ENCODE measurements at places on chromosomes 2 and 18. TPM values are rescaled to one million over a fixed set of nuclear protein-coding genes. Genes with fewer than 3 reads are reported as not detected.
A peak's percentile ranks its signal among the peaks of the same experiment; 100 is the strongest.

Gene SCTR
- polyA plus RNA-seq, result 62.9 TPM

Gene STON1
- polyA plus RNA-seq, result 10.1 TPM

Gene SPHKAP
- 0.16 TPM for polyA plus RNA-seq

Gene RAB17
- polyA plus RNA-seq, result 164 TPM

Gene ABHD1
- polyA plus RNA-seq, result 2.0 TPM

Gene RAD51AP2
- polyA plus RNA-seq, result 0.06 TPM

Gene FSHR
- polyA plus RNA-seq, result not detected

Gene DUSP19
- polyA plus RNA-seq, result 3.2 TPM

- no peak overlapping the region for H3K4me3 ChIP-seq
- no peak for DNase-seq
- peaks cover 43% of the 10 kb centered on the region for H3K27me3 ChIP-seq
- H3K36me3 ChIP-seq, result no peaks in the 10 kb centered on the region
Measured at GRCh38 chr2:70778676-70779075, 10.7 kb upstream of the ADD2 start.

DNA sequence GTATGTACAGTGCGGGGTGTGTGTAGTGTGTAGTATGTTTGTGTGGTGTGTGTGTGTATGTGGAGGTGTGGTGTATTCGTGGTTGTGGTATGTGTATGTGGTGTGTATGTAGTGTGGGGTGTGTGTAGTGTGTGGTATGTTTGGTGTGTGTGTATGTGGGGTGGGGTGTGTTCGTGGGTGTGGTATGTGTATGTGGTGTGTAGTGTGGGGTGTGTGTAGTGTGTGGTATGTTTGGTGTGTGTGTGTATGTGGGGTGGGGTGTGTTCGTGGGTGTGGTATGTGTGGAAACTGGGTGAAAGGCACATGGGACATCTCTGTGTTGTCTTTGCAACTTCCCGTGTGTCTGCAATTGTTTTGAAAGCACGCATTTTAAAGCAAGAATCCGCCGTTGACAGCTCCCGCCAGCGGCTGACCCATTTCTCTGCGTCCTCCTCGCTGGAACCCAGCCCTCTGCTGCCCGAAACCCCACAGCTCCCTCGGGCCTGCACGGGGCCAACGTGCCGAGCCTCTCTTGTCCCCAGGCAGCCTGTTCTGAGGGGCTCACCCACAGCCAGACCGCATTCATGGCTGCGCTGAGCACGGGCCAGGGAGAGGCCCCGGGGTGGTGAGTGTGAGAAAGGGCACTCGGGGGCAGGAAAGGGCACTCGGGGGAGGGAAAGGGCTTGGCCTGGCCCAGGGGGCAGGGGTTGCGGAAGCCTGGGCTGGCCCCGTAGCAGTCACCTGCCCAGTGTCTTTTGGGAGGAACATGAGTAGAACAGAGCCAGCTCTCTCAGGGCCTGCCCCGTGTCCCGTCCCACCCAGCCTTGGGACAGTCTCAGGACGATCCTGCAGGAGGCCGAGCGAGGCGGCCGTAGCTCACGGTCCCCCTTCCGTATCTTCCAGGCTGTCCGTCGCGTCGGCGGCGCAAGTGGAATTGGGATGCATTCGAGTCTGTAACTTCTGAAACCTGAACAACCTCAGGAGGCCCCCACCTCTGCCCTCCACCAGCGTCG, 61.4 kb downstream of the TWIST2 start:
- H3K27ac ChIP-seq, result no peak overlapping the region
- no peak for DNase-seq
- no peaks in the 10 kb centered on the region for H3K4me1 ChIP-seq

GRCh38 chr18:3970929-3971328, 484.2 kb downstream of the DLGAP1 start:
- DNase-seq, result peak; percentile 23
- H3K4me3 ChIP-seq, result no peak overlapping the region

GRCh38 chr2:8388781-8389180, 293.1 kb upstream of the ID2 start:
- DNase-seq, result peak; percentile 78
- peak overlapping the region; percentile 94 for H3K27ac ChIP-seq
- peaks cover 19% of the 10 kb centered on the region for H3K4me1 ChIP-seq
- no peak overlapping the region for H3K4me3 ChIP-seq

DNA sequence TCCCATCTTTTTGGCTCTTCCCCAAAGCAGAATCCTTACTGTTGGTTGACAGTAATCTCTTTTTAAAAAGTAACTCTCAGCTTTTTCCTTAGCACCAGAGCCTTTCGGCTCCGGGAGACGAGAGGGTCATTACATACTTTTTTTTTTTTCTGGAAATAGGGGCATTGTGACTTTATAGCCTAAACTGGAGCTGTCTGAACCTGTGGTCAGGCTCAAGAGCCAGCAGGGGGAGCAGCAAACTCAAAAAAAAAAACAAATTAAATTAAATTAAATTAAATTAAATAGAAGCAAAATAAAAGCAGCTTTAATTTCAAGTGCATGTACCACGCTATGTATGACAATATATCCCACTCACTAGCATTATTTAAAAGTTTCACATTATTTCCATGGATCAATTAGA, 156.6 kb downstream of the DTNA start:
- H3K4me1 ChIP-seq, result no peaks in the 10 kb centered on the region
- H3K27ac ChIP-seq, result no peak overlapping the region
- no peaks in the 10 kb centered on the region for H3K27me3 ChIP-seq
- no peaks in the 10 kb centered on the region for H3K36me3 ChIP-seq
- H3K4me3 ChIP-seq, result no peak overlapping the region

GRCh38 chr2:36677386-36677785, 19.1 kb upstream of the VIT start:
- H3K4me3 ChIP-seq, result no peak overlapping the region
- no peaks in the 10 kb centered on the region for H3K27me3 ChIP-seq
- no peaks in the 10 kb centered on the region for H3K36me3 ChIP-seq
- H3K4me1 ChIP-seq, result no peaks in the 10 kb centered on the region

DNA sequence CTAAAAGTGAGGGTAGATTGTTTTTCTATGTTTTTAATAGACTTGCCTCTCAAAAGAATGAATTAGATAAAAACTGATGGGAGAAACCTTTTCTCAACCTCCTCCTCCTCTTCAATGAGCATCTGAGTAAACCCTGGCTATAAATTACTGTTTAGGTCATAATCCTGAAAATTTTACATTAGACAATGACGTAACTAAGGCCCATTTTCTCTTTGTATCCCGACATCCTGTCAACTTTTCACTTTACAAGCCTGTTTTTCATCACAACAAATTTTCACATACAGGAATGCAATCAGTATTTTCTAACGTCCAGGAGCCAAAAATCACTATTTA, 1.3 kb downstream of the SPIRE1 start:
- peak overlapping the region; percentile 41 for H3K4me3 ChIP-seq
- DNase-seq, result peak; percentile 10
- H3K27ac ChIP-seq, result peak overlapping the region; percentile 42
- no peaks in the 10 kb centered on the region for H3K36me3 ChIP-seq
- H3K27me3 ChIP-seq, result peaks cover 20% of the 10 kb centered on the region

DNA sequence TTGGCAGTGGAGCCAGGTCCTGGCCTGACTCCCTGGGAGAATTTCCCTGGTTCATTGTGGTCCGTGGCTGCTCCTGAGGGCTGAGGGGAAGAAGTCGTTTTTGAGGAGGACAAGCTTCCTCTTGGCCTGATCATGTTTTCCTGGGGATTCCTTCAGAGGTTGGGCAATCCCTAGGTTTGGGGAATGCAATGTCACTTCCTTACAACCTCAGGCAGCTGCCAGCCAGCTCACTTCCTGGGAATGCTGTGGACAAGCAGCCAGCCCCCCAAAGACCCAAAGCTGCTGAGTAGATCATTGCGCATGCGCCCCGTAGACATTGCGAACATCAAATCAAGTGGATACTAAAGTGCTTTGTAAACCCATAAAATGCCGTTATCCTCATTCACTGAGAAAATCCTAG, 7.7 kb upstream of the DNMT3A start:
- DNase-seq, result no peak
- H3K27ac ChIP-seq, result no peak overlapping the region
- H3K4me3 ChIP-seq, result no peak overlapping the region
- peaks cover 12% of the 10 kb centered on the region for H3K4me1 ChIP-seq
- no peaks in the 10 kb centered on the region for H3K36me3 ChIP-seq

DNA sequence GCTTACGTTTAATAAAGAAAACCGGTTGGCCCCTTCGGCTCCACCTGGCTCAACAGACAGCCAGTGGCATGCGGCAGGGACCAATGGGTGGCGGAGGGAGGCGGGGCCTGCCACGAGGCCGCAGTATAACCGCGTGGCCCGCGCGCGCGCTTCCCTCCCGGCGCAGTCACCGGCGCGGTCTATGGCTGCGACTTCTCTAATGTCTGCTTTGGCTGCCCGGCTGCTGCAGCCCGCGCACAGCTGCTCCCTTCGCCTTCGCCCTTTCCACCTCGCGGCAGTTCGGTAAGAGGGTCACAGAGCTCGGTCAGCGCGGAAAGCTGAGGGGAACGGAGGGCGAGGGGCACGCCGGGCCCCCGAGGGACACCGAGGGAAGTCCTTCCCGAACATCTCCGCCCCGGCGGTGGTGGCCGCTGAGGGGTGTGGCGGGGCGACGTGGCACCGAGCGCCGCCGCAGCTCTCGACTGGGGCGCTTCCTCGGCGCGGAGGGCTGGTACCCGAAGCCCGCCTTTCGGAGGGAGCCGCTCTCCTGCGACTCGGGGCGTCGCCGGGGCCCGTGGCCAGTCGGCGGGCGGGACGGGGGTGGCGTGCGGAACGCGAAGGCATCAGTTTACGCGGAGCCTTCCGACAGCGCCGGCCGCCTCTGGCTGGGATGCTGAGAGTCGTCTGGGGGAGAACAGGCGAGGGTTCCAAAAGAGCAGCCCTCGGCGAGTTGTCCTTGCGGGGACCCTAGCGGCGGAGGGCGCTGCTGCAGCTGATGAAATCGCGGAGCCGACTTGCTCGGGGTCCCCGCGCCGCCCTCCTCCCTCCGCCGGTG, at the start of gene MTHFD2:
Gene MTHFD2, plus strand, starts transcription at position 155 of the 814 bp plus-strand sequence. Its CDS starts 27 bp downstream, at position 182.
- no peaks in the 10 kb centered on the region for H3K27me3 ChIP-seq
- peak within 1 kb of the TSS; percentile 78 for H3K4me3 ChIP-seq
- H3K36me3 ChIP-seq, result no peaks in the 10 kb centered on the region
- H3K4me1 ChIP-seq, result peaks cover 6% of the 10 kb centered on the region

- H3K27ac ChIP-seq, result no peak overlapping the region
- no peaks in the 10 kb centered on the region for H3K36me3 ChIP-seq
- no peak overlapping the region for H3K4me3 ChIP-seq
- H3K27me3 ChIP-seq, result no peaks in the 10 kb centered on the region
- peaks cover 3% of the 10 kb centered on the region for H3K4me1 ChIP-seq
- DNase-seq, result no peak
Measured at GRCh38 chr2:108553209-108553919, 19.1 kb downstream of the LIMS1 start.

GRCh38 chr2:233185963-233186362, 65.5 kb upstream of the ATG16L1 start:
- no peaks in the 10 kb centered on the region for H3K36me3 ChIP-seq
- H3K27me3 ChIP-seq, result no peaks in the 10 kb centered on the region
- no peak for DNase-seq
- H3K27ac ChIP-seq, result no peak overlapping the region

GRCh38 chr2:201644001-201644400, 698 bp upstream of the TMEM237 start:
- no peak for DNase-seq
- peak overlapping the region; percentile 99 for H3K4me3 ChIP-seq
- H3K4me1 ChIP-seq, result peaks cover 3% of the 10 kb centered on the region
- H3K36me3 ChIP-seq, result no peaks in the 10 kb centered on the region
- peak overlapping the region; percentile 93 for H3K27ac ChIP-seq

GRCh38 chr2:150675807-150676206, 188.3 kb upstream of the RND3 start:
- H3K27ac ChIP-seq, result no peak overlapping the region
- no peak overlapping the region for H3K4me3 ChIP-seq
- H3K36me3 ChIP-seq, result no peaks in the 10 kb centered on the region
- no peak for DNase-seq
- peaks cover 6% of the 10 kb centered on the region for H3K4me1 ChIP-seq
- no peaks in the 10 kb centered on the region for H3K27me3 ChIP-seq

DNA sequence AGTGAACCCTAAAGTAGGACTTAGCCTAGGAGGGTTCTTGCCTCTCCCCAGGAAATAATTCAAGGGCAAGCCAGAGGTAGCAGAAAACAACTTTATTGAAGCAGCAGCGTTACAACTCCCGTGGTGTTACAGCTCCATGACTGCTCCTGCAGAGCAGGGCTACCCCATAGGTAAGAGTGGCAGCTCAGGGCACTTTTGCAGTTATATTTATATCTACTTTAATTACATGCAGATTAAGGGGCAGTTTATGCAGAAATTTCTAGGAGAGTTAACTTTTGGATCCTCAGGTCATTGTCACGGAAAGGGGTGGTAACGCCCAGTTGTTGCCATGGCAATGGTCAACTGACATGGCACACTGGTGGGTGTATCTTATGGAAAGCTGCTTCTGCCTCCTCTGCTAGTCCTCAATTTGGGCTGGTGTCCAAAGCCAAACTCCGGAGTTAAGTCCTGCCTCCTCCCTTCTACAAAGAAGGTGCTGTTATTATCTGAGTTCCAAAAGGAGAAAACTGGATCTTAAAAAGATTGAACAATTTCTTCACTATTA, 1413.0 kb downstream of the DSC3 start:
- no peak overlapping the region for H3K4me3 ChIP-seq
- no peaks in the 10 kb centered on the region for H3K4me1 ChIP-seq
- H3K27ac ChIP-seq, result no peak overlapping the region
- H3K27me3 ChIP-seq, result no peaks in the 10 kb centered on the region
- no peak for DNase-seq

GRCh38 chr2:27379836-27380625, 503 bp downstream of the ZNF513 start:
- peaks cover 17% of the 10 kb centered on the region for H3K4me1 ChIP-seq
- peak; percentile 82 for DNase-seq
- H3K4me3 ChIP-seq, result peak overlapping the region; percentile 65
- H3K27me3 ChIP-seq, result no peaks in the 10 kb centered on the region
- peaks cover 74% of the 10 kb centered on the region for H3K36me3 ChIP-seq

GRCh38 chr18:5444847-5445246, 99.0 kb downstream of the EPB41L3 start:
- no peak overlapping the region for H3K4me3 ChIP-seq
- H3K27ac ChIP-seq, result no peak overlapping the region
- DNase-seq, result no peak
- no peaks in the 10 kb centered on the region for H3K4me1 ChIP-seq
- H3K36me3 ChIP-seq, result no peaks in the 10 kb centered on the region
- no peaks in the 10 kb centered on the region for H3K27me3 ChIP-seq

- peaks cover 39% of the 10 kb centered on the region for H3K4me1 ChIP-seq
- H3K4me3 ChIP-seq, result peak overlapping the region; percentile 8
- peak overlapping the region; percentile 68 for H3K27ac ChIP-seq
- no peaks in the 10 kb centered on the region for H3K36me3 ChIP-seq
- no peaks in the 10 kb centered on the region for H3K27me3 ChIP-seq
Measured at GRCh38 chr2:8584174-8585066, 97.4 kb upstream of the ID2 start.

All from large intestine (tissue), 12 donors.